ENCODE measurements at places on chromosomes 13 and 19.

DNA sequence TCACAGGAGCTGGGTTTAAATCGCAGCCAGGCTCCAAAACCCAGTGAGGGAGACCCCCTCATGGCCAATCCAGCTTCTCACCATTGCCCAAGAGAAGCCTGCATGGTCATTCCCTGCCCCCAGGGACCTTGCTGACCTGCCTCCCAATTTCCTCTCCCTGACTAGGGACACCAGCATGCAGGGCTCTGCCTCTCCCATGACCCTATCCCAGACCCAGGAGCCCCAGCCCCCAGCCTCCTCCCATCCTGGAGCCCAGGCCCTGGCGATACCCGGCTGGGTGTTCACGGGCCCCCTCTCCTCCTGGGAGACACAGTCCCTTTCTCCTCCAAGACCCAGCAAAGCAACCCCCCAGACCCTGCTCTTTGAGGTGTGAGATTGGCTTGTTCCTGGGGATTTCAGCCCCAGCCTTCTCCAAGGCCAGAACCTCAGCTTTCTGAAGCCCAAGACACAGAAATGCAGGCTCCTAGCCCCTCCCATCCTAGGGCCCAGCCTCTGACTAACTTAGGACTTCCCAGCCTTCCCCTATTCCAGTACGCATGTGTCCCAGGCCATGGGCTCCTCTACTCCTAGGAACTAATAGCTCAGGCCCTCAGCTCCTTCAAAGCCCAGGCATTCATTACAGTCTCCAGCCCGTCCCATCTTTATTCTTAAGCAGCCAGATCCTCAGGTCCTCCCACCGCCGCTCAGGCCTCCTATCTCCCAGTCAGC lies 1.1 kb downstream of the GYS1 start:
- DNase-seq: no peak

GRCh38 chr19:42606660-42607351 lies 12.1 kb upstream of the CEACAM8 start:
- DNase-seq: peak; percentile 43

- DNase-seq: no peak
Observed at GRCh38 chr13:80463673-80464352, 122.9 kb upstream of the SPRY2 start.

DNA sequence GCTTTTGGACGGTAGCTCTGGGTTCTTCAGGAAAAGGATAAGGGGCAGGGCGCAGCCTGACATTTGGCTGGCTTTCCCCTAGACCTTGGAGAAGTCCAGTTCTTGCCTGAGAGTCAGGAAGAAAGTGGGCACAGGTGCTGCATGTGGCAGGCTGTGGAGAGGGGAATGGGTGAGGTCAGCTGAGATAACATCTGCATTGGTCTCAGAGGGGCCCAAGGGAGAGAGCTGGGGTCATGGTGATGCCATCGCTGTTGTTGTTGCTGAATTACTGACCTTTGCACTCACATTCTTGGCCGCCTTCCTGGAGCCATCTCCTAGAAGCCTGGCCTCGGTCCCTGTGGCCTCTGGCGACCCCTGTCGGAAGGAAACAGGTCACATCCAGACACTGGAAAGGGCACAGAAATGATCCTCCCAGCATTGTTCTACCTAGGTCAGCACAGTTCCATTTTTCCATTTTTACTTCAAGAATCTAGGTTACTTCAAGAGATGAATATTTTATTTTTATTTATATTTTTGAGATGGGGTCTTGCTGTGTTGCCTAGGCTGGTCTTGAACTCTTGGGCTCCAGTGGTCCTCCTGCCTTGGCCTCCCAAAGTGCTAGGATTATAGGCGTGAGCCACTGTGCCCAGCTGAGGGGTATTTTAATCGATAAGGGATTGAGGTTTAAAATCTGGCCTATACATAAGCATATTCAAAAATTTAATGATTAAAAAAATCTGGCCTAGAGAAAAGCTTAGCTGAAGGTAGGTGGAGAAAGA lies 6.5 kb upstream of the LIPE start:
- DNase-seq: peak; percentile 58

GRCh38 chr19:48925240-48925843 lies 8.2 kb upstream of the DHDH start:
- no peak for DNase-seq

- no peak for DNase-seq
Observed at GRCh38 chr19:30857966-30858490, 485.8 kb downstream of the ZNF536 start.

DNA sequence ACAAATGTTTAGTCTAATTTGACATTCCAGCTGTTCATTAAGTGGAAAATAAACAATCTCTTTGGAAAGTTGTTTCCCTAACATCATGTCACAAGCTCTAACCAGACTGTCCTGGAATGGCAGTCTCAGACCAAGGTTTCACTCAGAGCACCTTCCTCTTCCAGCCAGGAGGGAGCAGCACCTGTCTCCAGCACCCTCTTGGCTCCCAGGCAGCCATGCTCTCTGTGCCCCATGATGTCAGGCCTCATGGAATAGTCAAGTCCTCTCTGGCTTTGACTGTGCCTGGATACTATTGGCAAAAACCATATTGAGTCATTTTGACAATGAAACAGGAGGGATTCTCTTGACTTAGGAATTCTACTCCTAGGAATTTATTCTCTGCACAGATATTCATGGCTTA lies 171.4 kb downstream of the OXGR1 start:
- DNase-seq: no peak

DNA sequence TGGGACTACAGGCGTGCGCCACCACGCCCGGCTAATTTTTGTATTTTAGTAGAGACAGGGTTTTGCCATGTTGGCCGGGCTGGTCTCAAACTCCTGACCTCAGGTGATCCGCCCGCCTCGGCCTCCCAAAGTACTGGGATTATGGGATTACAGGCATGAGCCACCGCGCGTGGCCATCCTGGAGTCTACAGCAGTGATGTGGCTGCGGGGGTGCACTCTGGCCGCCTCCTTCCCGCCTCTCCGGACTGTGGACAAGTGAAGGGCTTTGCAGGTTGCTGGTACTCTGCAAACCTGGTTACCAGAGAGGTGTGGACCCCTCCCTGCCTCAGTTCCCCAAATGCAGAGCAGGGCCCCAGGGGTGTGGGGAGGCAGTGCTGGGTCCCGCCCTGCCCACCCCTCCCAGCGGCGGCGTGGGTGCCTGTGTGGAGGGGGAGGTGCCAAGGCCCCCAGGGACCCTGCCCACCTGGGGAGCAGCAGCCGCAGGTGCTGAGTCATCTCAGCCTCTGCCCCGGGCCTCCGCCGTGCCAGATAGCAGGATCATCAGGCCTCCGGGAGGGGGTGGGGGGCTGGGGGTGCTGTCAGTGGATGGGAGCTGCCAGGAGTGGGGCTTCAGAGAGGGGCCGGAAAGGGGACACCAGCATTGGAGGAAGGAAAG lies 23.1 kb downstream of the ARID3A start:
- DNase-seq: no peak

DNA sequence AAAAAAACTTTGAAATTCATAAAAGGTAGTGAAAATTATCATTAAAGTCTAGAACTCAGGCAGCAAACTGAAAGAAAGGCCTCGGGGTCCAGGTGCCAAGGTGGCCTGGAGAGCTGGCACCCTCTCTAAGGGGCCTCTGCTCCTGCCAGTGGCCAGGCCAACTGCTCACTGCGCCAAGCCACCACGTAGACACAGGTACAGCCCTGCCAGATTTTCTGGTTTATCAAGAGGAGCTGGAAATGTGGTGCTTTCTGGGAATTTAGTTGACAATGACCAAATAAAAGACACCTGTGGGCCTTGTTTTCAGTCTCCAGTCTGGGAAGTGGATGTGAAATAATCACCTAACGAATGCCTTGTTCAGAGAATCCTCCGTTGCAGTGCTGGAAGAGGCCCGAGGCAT lies 22.8 kb downstream of the ZNF574 start:
- DNase-seq: no peak

GRCh38 chr19:37492213-37492612 lies 14.5 kb upstream of the ZNF793 start:
- no peak for DNase-seq

GRCh38 chr19:6278740-6279619 lies 795 bp downstream of the MLLT1 start:
- no peak for DNase-seq

DNA sequence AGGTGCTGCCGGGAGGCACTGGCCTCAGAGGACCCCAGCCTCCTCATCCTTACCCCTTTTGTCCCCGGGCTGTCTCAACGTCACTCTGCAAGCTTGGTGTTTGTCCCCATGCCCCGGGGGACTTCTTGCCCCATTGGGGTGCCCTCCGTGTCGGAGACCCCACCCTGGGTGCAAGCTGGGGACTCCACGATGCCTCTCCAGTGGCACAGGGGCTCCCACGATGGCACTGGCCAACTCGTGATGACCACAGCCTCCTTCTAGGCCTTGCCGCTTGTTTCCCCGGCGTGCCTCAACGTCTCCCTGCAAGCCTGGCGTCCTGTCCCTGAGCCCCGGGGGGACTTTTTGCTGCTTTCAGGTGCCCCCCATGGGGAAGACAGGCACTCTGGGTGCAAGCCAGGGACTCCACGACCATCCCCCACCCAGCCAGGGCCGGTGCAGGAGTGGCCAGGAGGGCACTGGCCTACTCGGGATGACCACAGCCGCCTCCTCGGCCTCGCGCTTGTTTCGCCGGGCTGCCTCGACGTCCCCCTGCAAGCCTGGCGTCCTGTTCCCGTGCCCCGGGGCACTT lies 237.0 kb downstream of the TUBA3C start:
- no peak for DNase-seq

DNA sequence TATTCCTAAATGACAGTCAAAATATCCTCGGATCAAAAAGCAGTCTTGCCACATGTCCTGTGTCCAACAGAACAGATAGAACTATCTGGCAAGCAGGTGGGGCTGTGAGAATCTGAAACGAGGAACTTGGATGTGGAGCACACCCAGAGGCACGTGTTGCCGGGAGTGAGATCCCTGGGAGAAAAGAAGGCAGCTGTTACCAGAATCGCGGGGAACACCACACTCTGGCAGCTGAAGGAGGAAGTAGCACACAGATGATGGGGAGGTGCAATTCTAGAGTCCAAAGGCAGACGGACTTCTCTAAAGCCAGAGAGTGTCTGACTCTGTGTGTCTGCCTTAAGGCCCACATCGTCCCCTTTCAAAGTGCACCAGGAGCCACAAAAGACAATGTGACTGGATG lies 22.3 kb downstream of the SLC7A1 start:
- DNase-seq: no peak

- peak; percentile 52 for DNase-seq
Observed at GRCh38 chr19:17125728-17126677, 50.4 kb downstream of the MYO9B start.

DNA sequence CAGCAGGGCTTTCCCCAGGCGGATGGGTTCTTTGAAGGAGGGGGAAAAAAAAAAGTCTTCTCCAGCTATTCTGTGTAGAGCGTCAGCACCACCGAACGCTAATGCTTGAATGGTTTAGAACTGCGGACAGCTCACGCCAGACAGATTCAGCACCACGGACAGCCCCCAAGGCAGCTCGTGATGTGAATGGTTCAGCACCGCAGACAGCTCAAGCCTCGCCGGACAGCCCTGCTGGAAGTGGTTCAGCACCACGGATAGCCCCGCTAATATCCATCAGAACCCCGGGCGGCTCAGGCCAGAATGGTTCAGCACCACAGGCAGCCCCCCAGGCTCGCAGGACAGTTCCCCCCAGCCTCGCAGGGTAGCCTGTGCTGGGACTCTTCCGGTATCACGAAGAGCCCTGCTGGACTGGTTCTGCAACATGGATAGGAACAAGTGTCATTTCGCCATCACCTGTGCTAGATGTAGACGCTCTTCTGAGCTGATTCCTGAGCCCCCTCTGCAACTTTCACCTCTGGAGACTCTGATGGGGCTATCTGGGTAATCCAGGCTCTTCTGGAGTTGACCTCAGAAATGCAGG lies 4.9 kb upstream of the SMIM17 start:
- peak; percentile 30 for DNase-seq

GRCh38 chr19:10603873-10604459 lies 16.9 kb upstream of the AP1M2 start:
- DNase-seq: no peak

DNA sequence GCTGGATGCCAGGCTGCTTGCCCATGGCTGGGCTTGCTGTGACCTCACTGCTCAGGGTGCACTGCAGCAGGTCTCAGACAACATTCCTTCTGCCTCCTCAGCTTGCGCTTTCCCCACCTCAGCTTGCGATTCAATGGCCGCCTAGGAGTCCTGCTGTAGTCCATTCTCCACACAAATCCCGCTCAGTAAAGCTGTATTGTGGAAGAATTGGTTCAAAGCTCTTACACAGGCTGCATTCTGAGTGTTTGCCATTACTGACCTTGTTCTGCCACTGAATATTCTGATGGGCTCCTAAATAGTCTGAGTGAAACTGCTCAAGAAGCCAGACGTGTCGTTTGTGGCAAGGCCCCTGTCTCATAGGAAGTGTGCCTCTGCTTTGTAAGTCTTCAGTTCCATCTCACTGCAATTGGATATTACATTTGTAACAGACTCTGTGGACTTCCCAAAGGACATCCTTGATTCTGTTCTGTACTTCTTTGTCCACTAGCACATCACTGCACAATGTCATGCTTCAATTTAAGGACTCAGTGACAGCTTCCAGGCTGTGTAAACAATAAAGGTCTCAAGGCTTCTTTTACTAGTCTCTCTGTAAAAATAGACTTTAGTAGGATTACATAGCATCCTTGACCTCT lies 49.8 kb downstream of the KATNAL1 start:
- DNase-seq: no peak

- peak; percentile 18 for DNase-seq
Observed at GRCh38 chr19:39765091-39766076, 13.3 kb upstream of the LEUTX start.

DNA sequence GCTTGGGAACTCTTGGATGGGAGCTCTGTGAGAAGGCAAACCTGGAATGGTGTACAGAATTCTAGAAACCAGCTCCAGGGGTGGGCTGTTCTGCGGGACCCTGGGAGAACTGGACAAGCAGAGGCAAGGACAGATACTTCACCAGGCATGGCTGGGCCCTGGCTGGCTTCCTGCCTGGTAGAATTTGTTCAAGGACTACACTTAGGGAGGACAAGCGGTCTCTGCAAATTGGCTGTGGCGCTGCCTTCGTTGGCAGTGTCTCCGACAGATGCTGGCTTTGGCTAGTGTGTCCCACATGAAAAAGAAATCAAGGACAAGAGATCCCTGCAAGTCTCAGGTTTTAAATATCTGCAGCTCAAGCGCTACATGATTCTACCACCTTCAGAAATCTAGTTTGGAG lies 12.4 kb downstream of the CEBPG start:
- DNase-seq: no peak

DNA sequence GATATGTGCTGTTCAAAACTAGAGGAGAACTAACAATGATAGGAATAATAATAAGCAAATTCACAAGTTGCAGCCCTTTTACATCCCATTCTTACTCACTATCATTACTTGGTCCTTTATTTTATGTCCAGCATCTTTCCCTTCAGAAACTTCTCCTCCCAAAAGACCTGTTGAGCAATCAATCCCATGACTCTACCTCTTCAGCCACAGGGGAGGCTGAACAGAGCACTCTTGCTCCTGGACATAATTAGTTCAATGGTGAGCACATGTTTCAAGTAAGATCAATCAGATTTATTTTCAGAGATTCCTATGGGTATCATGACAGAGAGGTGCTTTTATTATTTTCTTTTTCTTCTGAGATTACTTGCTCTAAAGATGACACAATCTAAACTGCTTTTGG lies 260.0 kb downstream of the COG6 start:
- no peak for DNase-seq

- DNase-seq: no peak
Observed at GRCh38 chr19:35528218-35529038, at the start of gene SBSN. TSS of gene SBSN (minus strand) at chr19:35528311. CDS start at chr19:35528281, 30 bp downstream.

All from stimulated activated CD4-positive, alpha-beta T cell treated with anti-CD3 and anti-CD28 coated beads, Interleukin-15, amount 100 ng/mL, for 48 hours (primary cell).